ENCODE measurements at places on chromosomes 6 and 20.

- DNase-seq: no peak
Observed at GRCh38 chr6:162621246-162621645, 106.3 kb downstream of the PRKN start.

DNA sequence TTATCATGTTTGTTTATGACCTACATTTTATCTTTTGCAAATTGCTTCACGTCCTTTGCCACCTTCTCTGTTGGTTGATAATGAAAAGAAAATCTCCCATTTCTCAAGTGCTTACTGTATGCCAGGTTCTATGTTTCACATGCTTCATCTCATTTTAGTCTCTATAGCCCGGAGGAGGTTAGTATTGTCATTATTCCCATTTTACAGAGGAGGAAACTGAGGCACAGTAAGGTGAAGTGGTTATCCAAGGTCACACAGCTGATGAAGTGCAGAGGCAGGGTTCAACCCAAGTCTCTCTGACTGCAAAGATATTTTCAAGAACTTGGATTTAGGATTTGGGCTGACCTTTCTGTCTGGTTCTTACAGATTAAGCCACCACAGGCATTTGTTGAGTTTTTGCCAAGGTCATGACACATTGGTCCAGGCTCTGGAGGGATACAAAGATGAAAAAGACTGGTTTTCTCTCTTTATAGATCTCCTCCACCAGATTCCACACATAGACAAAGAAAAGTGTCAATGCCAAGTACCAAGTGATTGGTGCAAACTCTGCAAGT lies 20.6 kb downstream of the CNBD2 start:
- no peak for DNase-seq

DNA sequence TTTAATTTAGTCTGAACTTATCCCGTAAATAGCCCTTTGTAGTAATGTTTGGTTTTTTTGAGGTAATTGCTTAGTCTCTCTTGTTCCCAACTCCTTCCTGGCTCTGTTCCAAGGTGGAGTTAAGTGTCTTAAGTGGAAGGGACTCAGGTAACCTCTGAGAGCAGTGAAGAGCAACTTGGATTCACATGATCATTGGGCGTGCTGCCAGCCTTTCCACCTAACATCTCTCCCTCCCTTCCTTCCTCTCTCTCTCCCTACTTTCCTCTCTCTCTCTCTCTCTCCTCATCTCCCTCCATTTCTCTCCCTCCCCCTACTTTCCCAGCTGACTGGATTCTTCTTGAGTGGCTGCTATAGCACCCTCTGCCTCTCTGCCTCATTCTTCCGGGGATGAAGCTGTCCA lies 232.9 kb upstream of the SASH1 start:
- DNase-seq: no peak

DNA sequence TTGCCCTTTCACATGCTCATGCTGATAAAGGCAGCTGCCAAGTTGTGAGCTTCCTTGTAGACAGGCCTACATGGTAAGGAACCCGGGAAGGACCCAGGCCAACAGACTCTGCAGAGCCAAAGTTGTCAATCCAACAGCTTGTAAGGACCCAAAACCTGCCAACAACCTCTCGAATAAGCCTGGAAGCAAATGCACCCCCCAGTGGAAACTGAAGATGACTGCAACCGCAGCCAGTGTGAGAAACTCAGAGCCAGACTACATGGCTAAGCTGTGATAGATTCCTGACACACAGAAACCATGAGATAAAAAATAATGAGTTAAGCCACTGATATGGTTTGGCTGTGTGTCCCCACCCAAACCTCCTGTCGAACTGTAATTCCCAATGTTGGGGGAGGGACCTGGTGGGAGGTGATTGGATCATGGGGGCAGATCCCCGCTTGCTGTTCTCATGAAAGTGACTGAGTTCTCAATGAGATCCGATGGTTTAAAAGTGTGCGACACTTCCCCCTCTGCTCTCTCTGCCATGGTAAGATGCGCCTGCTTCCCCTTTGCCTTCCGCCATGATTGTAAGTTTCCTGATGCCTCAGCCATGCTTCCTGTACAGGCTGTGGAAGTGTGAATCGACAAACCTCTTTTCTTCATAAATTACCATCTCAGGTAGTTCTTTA lies 18.8 kb upstream of the CLPSL2 start:
- DNase-seq: no peak

DNA sequence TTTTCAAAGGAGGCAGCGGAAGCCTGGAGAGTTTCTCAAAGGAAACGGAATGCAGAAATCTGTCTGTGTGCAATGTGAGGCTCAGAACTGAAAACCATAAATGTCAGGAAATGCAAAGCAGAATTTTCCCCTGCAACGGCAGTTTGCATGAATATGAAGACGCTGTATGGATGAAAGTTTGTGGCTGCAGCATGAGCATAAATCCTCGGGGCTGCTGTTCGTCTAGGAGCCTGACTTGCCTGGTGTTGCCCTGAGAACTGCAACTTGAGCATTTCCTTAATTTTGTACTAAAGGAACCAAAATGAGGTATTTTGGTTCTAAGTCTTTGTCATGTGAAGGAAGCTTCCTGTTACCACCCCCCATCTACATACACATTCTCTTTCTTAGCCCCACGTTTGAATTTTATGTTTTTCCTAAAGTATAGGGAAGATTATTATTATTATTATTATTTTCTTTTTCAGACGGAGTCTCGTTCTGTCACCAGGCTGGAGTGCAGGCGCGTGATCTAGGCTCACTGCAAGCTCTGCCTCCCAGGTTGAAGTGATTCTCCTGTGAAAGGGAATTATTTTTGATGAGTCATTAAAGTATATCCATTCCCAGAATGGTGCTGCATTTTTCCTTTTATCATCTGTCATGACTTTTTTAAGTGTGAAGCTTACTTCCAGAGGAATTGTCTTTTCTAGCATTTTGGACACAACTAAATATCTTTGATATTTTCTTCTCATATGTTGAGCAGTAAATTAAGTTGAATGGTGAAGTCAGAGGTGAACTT lies 33.1 kb downstream of the MTHFD1L start:
- DNase-seq: no peak

GRCh38 chr6:106857771-106858652 lies 116.5 kb downstream of the CD24 start:
- DNase-seq: no peak

DNA sequence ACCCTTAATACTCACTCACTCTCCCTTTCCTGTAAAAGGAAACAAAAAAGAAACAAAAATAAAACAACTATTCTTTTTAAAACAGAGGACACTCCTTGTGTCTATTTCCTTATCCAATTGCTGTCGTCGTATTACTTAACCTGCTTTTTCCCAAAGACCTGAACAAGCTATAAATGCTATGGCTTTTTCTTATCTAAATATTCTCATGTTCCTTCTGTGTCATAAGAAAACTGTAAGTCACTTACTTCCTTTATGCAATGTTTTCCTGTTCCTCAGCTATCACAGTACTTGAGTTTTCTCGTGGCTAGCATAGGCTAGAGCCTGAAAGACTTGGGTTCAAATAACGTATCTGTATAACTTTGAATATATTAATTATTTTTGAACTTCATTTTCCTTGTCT lies 99.2 kb downstream of the IRAK1BP1 start:
- DNase-seq: no peak

DNA sequence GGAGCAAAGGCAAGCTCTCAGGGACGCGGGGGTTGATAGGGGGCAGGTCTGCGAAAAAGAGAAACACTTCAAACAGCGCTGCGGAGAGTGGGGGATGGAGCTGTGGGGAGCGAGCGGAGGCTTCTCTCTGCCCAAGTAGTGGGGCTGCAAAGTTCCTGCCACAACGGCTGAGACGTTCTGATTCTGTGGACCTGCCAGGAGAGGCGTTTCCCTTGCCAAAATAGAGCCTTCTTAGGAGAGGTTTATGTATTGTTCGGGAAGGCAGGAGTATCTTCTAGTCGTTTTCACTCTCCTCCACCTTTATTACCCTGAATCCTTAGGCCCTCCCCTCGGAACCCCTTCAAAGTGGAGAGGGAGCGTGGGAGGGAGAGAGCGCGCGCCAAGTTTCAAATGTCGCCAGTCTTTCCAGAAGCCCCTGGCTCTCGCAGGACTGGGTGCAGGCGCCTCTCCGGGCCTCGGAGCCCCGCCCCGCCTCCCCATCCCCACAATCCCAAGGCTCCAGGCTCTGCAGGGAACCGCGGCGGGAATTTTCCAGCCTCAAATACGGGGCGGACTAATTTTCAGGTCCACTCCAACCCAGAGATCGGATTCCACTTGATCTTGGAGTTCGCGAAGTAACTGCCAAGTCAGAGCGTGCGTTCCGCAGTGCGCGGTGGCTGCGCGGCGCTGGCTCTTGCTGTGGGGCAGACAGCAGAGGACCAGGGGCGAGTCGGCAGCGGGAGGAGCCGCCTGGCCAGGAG lies 10.0 kb upstream of the POU3F2 start:
- no peak for DNase-seq

DNA sequence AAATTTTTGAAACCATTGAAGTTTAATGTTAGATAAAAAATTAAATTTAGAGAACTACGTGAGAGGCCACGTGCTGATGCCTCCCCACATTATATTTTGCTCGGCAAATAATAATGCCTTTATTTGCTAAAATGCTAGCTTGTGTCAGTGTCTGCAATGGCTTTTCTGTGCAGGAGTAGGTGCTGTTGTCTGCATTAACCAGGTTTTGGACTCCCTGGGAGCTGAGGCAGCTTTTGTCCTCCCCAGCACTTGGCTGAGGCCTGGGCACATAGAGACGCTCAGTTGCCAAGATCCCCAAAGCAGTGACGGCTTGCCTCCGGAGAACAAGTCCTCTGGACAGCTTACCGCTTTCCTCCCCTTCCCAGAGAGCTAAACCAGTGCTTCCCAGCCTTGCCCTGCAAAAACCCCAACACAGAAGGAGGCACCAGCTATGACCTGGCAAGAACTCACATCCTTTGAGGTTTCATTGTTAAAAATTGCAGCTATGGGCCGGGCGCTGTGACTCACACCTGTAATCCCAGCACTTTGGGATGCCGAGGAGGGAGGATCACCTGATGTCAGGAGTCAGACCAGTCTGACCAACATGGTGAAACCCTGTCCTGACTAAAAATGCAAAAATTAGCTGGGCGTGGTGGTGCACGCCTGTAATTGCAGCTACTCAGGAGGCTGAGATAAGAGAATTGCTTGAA lies 59.9 kb downstream of the KAT14 start:
- DNase-seq: no peak

GRCh38 chr6:11592294-11592906 lies 54.9 kb downstream of the TMEM170B start:
- no peak for DNase-seq

- DNase-seq: no peak
Observed at GRCh38 chr6:129631070-129631469, 78.9 kb downstream of the ARHGAP18 start.

DNA sequence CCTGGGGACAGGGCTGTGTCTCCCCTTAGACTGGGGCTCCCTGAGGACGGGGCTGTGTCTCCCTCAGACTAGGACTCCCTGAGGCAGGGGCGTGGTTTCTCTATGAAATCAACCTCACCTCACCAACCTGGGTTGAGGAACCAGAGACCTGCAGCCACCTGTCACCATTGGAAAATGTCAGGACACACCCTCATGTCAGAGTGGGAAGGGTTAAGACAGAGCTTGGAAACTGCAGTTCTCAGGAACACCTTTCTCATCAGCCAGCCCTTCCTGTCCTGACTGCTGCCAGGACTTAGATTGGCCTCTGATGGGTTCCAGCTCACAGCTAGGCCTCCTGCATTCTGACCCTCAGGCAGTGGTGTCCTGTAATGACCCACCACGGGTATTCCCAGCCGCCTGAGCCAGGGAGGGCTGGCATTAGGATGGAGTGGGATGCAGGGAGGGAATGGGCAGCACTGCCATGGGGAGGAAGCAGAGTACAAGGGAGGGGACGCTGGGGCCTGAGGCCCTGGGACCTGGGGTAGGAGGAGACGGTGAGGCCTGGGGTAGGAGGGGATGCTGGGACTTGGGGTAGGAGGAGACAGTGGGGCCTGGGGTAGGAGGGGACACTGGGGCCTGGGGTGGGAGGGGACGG lies 76.3 kb downstream of the MRPL14 start:
- DNase-seq: no peak

- DNase-seq: no peak
Observed at GRCh38 chr6:4067673-4068072, 11.3 kb downstream of the FAM217A start.

- DNase-seq: no peak
Observed at GRCh38 chr6:18963439-18963838, 576.3 kb downstream of the RNF144B start.

Measured in frontal cortex (tissue), 4 donors.